ENCODE measurements at places on chromosomes 12 and 14.

DNA sequence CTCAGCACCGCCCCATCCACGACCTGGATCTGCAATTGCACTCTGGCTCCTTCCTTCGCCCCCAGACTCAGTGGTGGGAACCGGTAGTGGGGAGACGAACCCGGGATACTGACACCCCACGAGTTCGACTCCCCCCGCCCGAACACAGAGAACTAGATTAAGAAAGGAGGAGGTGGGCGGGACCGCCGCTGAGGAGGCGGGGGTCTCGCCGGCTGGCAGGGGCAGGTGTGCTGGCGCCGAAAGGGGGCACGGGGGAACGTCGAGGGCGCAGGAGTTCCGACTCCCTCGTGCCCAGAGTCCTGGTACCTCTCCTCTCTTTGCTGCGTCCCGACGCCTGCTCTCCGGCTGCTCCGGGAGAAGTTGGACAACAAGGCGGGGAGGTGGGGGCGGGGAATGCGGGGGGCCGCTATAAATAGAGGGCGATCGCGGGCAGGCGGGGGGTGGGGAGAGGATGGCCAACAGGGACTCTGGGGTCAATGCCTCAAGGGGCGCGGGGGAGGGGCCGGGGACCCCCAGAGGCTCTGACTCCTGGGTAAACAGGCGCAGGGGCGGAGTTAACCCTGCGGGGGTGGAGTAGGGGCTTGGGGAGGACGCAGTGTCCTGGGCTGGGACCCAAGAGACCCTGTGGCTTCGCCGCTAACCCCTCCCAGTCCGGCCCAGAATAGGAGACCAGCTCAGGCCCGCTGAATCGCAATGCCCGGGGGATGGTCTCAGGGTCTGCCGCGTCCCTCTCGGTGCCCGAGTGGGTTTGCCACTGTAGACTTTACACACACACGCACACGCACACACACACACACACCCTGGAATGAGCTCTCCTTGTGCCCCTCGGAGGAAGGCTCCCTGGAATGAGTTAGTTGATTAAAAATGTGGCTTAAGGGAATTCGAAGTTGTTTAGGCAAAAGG is 761 bp upstream of the NDRG2 start:
- DNase-seq, result no peak

GRCh38 chr14:67240168-67240932 is 885 bp upstream of the PALS1 start:
- peak; percentile 21 for DNase-seq

DNA sequence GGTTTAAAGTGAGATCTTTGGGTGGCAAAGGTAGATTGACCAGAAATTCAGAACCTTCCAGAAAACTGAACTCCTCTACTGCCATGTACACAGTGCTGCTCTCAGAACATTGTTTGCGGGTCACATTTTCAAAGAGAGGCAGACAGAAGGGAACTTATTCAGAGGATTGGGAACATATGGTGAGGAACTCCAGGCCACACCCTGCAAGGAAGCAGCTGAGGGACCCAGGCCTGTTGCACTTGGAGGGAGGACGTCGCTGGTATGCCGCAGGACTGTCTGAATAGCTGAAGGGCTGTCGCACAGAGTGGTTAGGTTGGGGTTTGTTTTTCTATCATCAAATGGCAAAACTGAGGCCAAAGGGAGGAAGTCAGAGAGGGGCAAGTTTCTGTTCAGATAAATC is 441.1 kb downstream of the DPF3 start:
- no peak for DNase-seq

DNA sequence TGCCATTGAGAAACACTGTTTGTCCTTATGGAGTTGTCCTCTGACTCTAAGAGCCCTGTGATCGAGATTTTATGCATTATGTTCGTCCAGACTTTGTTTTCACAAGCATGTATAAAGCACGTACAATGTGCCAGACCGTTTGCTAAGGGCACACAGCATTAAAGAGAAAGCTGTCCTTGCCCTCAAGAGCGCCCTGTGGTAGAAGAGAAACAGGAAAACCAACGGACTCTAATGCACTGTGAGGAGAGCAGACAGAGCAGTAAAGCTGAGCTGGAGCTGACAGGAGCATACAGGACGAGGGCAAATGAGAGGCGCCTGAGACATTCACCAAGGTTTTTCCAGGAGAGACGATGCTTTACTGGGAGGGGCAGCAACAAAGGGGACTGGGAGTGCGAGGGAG is 66.2 kb upstream of the OVCH1 start:
- no peak for DNase-seq

- no peak for DNase-seq
Observed at GRCh38 chr12:101858361-101858760, 19.0 kb upstream of the DRAM1 start.

DNA sequence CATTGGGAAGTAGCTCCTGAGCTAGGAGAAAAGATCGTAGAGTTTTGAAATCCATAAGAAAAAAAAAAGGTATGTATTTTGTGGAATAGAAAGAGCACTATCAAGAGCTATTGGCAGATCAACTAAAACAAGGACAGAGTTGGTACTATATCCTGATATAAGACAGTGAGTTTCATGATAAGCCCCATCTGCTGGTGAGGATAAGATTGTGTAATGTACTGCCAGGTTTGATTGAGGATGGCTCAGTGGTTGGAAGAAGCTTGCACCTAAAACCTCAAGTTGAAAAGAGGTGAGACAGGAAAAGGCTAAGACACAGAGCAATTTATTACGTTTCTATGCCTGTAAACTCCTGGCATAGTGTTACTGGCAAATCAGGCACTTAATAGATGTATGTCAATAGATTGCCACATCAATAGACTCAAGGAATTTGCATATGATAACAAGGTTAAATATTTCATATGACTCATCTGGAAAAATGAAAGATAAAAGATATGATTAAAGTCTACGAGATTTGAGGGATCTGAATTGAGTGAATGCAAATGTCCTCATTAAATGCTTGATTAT is 525.6 kb downstream of the FLRT2 start:
- DNase-seq, result no peak

- DNase-seq, result no peak
Observed at GRCh38 chr14:70981000-70981952, 74.0 kb downstream of the PCNX1 start.

DNA sequence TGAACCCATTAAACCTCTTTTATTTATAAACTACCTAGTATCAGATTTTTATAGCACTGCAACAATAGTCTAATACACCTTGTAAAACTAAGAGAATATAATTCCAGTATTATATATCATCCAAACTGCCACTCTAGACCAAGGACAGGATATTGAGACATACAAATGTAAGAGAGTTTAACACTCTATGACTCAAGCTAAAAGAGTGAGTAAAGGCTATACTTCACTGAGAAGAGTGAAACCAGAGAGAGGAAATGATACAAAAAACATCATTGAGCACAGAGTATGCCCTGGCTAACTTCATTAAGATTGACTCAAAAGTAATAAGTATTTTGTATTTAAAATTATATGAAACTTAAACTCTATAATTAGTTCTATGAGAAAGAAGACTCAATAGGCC is 1951.9 kb upstream of the SEL1L start:
- no peak for DNase-seq

DNA sequence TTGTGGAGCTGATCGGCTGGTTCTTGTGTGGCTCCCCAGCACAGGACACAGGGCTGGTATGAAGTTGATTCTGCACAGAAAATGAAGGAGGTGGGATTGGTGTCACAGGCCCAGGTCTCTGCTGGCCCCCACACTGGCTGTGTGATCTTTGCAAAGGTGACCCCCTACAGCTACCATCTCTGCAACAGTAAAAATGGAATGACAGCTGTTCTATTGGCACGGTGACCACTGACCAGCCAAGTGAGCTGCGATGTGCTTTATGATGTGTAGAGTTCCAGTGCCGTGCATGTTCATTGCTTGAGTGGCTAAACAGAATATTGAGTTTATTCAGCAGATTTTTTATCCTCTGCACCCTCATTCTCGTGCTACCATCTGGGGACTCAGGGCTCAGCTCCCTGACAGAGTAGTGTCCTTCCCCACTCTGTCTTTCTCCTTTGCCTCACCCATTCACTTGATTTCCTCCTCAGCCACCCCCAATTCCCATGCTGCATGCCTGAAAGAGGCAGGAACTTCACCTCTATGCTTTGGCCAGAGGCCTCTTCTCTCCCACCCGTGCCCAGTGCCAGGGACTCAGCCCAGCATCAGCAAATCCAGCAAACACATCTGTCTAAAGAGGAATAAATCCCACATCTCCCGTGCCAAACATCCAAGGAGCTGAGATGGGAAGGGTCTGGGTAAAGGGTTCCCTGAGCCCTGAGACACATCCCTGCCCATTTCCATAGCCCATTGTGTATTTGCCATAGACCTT is 21.2 kb downstream of the C14orf132 start:
- DNase-seq, result no peak

DNA sequence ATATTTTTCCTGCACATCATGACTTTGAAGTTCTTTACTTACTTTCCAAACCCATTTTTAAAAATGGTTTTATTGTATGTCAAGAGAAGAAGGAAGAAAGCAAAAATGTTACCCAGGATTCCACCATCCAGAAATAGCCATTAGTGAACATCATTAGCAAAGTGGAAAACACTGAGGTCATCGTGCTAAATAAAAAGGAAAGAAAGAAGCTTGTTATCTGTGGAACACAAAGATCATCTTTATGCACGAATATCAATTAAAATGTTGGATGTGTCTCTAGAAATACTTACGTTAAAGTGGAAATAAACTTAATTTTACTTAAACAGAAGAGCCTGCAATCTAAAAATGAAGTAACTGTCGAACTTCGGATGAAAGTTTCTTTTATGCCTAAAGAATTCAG is 27.3 kb downstream of the SFSWAP start:
- no peak for DNase-seq

DNA sequence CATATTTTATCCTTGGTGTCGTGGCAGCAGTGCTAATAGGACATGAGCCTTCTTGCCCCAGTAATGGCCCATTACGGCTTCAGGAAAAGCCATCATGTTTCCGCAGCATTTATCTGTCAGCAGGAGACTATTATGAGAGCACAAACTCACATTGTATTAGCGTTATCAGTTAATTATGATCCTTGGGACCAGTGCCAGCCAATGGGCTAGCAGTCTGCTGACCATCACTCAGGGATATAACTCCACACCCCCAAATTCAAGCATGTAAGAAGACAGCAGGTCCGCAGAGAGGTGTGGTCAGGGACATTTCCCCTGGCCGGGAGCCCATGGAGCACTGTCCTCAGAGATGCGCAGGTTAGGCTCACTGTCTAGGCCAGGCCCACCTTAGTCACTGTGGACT is 4.9 kb upstream of the ESRRB start:
- DNase-seq, result no peak

- no peak for DNase-seq
Observed at GRCh38 chr14:92886337-92886736, 36.6 kb upstream of the CHGA start.

GRCh38 chr14:100825713-100826331 is at the start of gene MEG3:
TSS of gene MEG3 (plus strand) at chr14:100826118.
- no peak for DNase-seq

- DNase-seq, result no peak
Observed at GRCh38 chr14:53399057-53399456, 245.9 kb upstream of the DDHD1 start.

- DNase-seq, result no peak
Observed at GRCh38 chr12:69546693-69547438, 38.4 kb upstream of the CCT2 start.

DNA sequence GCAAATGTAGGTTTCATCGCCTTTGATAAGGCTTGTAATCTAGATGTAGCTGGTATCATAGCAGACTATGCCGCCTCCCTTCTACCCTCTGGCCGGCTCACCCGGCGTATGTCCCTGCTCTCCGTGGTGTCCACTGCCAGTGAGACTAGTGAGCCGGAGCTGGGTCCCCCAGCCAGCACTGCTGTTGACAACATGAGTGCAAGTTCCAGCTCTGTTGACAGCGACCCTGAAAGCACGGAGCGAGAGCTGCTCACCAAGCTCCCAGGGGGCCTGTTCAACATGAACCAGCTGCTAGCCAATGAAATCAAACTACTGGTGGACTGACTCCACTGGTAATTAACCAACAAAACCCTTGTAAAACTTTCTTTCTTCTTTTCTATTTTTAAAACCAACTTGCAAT is 49.0 kb upstream of the A2ML1 start:
- DNase-seq, result no peak

- peak; percentile 32 for DNase-seq
Observed at GRCh38 chr12:49089821-49090773, 4.5 kb downstream of the DHH start.

DNA sequence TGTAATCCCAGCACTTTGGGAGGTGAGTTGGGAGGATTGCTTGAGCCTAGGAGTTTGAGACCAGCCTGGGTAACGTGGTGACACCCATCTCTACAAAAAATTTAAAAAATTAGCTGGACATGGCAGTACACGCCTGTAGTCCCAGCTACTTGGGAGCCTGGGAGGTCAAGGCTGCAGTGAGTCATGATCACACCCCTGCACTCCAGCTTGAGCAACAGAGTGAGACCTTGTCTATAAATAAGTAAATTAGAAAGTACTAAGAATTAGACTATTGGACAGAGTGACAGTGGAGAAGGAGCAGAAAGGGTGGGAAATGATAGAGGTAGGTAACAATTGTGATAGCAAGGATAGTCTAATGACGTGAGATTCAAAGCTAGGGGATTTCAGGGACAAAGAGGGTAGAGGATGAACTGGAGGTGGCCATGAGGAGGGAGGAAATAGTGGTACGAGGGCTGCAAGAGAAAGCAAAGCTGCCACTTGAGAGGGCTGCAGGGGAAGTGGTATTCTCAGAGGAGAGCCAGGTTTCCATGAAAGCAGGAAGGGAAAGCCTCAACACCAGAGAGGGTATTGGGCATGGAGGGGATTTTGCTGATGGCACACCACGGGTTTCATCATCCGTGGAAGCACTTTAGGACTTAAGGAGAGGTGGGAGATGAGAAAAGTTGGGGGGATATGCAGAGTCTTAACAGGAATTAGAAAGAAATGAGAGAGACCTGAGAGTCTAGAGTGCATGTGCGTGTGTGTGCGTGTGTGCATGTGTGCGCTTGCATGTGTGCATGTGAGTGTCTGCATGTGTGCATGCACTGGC is 85.6 kb downstream of the SYNE2 start:
- no peak for DNase-seq

- DNase-seq, result no peak
Observed at GRCh38 chr12:109624467-109624866, 50.9 kb downstream of the MVK start.

- peak; percentile 94 for DNase-seq
Observed at GRCh38 chr12:100266585-100266834, 369 bp downstream of the DEPDC4 start.

- DNase-seq, result no peak
Observed at GRCh38 chr12:67701121-67701520, 52.6 kb downstream of the DYRK2 start.

Measured in T-helper 9 cell (primary cell).